CD4-positive, alpha-beta memory T cell (primary cell): ENCODE measurements at places on chromosomes 5 and 9.

DNA sequence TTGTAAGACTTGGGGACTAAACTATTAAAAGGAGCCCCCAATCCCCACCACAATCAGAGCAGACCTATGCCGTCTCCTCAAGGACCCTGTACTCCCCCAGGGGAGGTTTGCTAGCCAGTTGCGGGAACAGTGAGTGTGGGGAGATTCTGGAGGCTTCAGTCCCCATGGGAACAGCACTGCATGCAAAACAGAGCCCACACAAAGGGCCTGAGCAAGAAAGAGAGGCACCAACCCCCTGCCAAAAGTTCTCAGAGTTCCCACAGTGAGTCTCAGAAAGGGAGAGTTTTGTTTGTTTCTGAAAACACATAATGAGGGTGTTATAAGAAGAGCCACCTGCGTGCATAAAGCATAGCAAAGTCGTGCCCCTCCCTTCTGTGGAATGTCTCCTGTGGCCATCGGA, 56.6 kb downstream of the CFAP90 start:
- no peak for DNase-seq

GRCh38 chr9:90088434-90088833, 483.6 kb downstream of the GADD45G start:
- no peak for DNase-seq

DNA sequence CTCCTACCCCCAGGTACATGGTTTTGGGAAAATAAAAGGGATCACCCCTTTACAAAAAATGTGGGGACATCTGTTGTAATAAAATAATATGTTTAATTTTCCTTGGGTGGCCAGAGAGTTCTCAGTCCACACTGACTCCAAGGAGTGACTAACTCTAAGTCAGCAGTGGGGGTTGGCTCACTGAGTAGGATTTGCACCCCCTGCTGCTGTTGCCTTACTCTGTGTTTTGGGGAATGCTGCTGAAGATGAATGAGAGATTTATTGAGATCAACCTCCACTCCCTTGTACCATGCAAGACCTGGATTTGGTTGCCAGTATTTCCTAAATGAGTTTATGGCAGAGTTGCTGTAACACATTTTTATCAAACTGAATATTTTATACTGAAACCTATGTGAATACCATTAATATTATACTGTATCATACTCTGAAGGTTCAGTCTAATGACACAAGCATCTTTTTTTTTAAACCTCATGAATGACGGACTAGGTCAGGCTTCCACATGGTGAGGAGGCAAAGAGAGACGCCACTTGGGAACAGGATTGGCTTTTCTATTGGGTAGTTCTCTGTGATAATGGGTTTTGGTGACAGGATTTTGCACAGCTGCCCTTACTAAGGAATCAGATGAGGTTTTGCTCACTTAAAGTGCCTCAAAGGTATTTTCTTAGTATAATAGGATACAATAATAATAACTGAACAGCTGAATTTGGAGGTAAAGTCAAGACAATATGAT, 121.3 kb upstream of the OSMR start:
- DNase-seq = no peak

GRCh38 chr5:61887271-61887670, 418.7 kb upstream of the KIF2A start:
- DNase-seq = no peak

- DNase-seq = no peak
Measured at GRCh38 chr9:84750152-84750865, 80.8 kb downstream of the NTRK2 start.

GRCh38 chr9:68678430-68678829, 26.6 kb upstream of the PIP5K1B start:
- no peak for DNase-seq

DNA sequence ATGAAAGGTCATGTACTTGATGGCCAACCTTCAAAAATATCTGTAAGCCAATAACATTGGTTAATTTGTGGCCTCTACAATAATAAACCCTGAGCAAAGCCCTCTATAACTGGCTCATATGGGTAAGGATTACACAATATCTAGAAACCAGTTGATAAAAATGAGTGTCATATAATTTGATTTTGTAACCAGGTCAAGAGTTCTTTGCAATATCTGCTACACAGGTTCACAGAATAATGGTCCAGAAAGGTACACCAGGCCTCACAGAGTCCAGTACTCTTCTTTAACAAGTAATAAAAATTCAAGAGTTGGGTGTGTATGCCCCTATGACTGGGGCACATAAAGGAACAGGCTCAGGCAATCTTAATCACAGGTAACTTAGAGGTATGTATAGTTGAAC, 95.3 kb downstream of the AUH start:
- no peak for DNase-seq

- DNase-seq = no peak
Measured at GRCh38 chr5:80128141-80128540, 93.0 kb downstream of the THBS4 start.

DNA sequence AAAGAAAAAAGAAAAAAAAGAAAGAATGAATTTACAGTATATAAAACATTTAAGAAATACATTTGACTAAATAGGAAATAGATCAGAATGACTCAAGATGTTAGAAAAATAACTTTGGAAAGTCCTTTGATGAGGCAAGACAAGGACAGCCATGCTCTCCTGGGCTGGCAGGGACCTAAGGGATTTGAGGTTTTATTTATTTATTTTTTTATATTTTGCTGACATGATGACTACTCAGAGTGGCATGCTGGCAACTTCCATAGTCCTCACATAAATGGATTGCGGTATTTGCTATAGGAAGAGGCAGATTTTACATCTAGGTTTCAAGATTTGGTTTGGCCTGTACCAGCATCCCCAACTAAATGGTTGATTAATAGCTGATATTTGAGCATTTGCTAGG, 17.7 kb downstream of the SLC28A3 start:
- no peak for DNase-seq

DNA sequence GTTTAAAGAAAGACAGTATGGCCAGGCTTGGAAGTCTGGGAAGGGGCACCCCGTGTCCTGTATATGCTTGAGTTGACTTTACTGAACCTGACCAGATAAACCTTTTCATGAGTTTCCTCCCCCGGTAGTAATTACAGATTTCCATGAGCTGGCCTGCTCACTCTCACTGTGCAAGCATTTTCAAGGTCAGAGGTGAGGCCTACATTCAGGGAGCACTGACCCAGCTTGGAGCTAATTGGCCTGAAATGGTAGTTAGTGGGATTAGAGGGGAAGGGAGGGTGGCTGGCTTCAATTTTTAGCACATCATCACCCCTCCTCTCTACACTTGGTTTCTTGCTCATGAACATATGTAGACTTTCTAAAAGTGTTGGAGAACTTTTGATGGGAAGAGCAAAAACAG, 99.2 kb downstream of the PSAT1 start:
- DNase-seq = no peak

- DNase-seq = no peak
Measured at GRCh38 chr5:170474489-170475274, 29.1 kb upstream of the KCNIP1 start.

DNA sequence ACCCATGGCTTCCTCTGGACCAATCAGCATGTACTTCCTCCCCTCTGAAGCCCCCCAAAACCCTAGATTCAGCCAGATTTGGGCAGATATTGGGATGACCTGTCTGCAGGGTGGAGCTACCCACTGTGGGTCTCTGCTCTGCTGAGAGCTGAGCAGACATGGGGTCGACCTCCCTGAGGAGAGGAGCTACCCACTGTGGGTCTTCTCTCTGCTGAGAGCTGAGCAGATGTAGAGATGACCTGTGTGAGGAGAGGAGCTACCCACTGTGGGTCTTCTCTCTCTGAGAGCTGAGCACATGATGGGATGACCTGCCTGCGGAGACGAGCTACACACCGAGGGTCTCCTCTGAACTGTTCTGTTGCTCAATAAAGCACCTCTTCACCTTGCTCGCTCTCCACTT, 89.6 kb downstream of the CAVIN4 start:
- DNase-seq = no peak

DNA sequence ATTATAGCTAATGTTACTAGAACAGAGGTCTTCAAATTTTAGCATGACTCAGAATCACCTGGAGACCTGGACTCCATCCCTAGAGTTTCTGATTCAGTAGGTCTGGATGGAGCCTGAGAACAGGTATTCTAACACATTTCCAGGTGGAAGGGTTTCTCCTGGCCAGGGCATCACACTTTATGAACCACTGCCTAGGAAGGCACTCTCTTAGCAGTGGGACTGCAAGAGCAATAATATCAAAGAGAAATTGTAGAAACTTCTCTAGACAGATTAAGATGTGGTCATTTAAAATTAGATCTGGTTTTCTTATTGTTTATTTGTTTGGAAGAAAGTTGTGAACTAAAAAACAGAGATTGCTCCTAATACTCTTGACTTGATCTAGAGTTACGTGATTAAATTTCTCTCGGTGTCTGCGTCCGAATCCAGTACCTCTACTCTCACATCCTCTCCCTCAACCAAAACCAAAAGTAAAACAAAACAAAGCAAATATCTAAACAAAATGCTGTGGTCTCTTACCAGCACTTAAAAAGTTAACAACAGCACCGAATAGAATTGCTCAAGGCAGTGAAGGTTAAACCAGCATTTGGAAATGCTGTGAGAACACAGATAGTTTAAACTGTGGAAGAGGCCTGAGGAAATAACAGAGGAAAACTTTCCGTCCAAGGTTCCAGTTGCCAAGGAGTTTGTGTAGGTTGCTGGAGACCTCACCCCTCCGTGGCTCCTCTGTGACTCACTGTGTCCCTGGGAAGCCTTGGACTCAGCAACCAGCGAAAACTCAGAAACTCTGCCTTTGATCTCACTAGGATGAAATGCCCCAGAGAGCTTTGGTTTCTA, 193.4 kb downstream of the ARRDC3 start:
- DNase-seq = no peak

DNA sequence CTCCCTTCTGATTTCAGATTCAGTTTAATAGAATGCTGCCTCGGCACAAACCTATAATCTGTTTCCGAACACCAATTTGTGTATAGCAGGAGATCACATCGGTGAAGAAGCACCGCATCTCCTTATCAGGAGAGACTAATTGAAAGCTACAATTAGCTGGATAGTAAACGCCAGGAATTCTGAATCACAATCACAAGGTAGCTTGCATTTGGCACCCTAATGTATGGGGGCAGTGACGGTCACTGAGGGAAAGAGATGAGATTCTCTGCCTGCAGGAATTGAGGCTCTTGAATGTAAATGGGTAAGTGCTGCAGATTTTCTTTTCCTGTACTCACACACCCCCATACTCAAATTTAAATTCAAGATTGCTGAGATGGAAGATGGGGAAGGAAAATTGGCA, 373.6 kb upstream of the ZNF608 start:
- DNase-seq = no peak

GRCh38 chr5:67182301-67182790, 14.3 kb downstream of the CD180 start:
- no peak for DNase-seq

DNA sequence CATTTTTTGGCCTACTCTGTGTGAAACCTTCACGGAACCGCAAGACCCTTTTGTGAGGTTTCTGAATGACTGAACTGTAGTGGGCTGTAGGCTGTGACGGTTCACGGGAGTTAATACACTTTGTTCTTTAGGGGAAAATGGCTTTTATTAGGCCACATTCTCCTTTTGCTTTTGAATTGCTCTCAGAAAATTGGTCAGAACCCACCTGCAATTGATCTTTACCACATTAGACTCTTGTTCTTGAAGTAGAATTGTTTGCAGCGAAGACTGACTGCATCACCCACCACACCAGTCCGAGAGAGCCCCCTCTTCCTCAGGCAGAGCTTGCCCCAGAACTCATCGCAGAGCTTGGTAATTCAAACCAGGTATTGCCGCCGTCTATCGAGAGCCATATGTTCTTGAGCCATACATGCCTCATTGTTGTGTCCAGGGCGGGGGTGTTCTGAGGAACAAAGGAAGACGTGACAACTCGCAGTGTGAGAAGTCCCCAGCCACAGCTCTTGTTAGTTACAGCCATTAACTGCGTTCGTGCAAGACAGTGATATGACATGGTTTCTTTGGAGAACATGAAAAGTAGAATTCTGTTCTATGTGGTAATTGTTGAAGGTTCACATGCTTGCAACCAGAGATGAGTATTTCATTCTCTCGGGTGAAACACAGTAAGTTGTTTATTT, 166.4 kb upstream of the OTULINL start:
- DNase-seq = peak; percentile 19

DNA sequence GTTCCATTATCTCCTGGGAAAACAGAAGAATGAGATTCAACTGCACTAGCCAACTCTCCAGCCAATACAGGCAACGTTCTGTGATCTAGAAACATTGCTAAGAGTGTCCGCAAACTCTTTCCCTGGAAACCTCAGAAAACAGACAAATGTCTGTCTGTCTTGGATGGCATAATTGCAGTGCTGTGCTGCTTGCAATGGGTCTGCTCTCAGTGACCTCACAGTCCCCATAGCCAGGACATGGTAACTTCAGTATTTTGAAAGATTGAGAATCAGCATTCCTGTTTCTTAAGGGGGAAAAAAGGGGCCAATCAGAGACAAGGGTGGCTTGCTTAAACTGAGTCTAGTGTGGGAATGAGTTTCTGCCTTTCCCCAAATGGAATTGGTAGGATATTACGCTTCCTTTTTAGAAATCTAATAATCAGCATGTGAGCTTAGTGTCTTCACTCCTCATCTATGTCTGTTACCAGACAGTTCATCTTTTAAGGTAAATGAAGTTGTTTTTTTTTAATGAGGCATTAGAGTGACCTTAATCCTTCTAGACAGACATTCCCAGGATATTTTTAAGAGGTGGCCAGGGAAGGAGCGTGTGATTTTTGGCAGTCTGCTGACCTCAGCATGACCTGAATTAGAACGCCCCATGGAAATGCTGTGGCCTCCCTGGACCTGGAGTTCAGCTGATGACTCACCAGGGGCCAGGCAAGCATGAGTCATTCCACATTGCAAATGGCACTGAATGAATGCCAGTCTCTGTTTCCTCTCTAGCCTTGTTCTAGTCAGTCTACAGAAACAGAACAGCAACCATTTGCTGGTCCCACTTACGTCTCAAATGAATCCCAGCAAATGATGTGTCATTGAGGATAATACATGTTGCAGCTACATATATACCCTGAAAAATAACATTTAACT, 210.2 kb upstream of the ACTBL2 start:
- DNase-seq = no peak

DNA sequence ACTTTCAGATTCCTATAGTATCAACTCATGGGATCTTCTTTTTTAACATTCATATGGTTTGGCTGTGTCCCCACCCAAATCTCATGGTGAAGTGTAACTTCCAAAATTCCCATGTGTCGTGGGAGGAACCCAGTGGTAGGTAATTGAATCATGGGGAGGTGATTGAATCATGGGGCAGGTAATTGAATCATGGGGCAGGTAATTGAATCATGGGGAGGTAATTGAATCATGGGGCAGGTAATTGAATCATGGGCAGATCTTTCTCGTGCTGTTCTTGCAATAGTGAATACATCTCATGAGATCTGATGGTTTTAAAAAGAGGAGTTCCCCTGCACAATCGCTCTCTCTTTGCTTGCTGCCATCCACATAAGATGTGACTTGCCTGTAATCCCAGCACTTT, 21.8 kb upstream of the AGGF1 start:
- no peak for DNase-seq
